ENCODE measurements at places on chromosomes 2 and 18.

- peak; percentile 99 for DNase-seq
Observed at GRCh38 chr2:27809761-27810241, 38.3 kb downstream of the MRPL33 start.

DNA sequence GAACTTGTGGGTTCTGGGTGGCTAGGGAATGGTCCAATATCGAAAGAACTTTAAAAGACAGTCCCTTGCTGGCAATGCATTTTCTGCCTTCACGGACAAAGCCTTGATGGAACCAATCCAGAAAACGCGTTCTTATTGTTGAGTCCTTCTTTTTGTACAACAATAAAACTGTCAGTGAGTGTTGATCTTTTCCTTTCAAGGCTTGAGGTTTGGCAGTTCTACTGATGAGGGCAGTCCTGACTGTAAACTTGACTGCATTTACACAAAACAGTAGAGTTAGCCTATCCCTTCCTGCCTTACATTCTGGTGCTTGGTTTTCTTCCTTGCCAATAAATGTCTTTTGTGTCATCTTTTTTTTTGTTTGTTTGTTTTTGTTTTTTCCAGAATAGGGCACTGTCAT lies 2.5 kb upstream of the UGT1A7 start:
- DNase-seq, result no peak

GRCh38 chr2:11043245-11043644 lies 112.0 kb upstream of the SLC66A3 start:
- no peak for DNase-seq

DNA sequence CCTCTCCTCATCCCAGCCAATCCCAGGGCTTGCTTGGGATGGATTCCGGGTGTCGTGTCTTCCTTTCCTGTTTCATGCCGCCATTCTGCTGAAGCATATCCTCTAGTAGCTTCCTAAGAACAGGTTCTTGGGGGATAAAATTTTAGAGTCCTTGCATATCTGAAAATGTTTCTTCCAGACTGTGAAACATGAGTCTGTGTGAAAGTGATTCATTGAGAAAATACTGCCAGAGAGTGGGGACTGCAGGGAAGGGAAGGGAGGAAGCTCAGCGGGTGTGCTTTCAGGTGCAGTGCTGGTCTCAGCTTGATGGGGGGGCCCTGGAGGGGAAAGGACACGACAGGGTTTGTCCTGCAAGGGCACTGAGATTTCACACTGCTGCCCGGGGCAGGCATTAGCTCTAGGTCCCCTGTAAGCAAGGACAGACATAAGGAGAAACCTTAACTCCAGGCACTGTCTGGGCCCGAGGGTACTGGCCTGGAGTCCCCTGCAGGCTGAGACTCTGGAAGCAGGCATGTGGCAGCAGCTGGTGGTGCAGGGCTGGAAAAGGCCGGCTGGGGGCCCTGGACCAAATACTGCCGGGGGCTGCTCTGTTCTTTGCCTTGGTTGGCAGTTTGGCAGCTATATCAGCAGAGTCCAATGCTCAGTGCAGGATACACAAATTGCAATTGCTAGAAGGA lies 97.6 kb upstream of the HS6ST1 start:
- DNase-seq, result no peak

DNA sequence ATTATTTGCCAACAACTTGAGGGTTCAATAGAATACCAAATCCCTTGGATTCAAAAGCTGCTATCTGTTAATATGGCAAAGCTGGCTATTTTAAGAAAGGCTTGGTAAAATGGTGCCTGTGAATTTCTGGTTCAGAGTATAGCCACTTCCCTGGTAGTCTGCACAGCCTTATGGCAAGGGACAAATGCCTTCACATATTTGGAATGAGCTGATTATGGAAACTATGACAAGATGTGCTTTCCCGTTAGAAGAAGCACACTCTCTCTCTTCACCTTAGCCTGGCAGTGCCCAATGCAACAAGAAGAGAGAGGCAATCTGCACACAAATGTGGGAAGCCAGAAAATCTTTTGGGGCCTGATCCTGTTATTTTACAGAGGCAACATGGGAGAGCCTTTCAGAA lies 47.5 kb upstream of the MAP3K20 start:
- DNase-seq, result no peak

- no peak for DNase-seq
Observed at GRCh38 chr2:102074152-102074783, 68.3 kb upstream of the IL1R1 start.

DNA sequence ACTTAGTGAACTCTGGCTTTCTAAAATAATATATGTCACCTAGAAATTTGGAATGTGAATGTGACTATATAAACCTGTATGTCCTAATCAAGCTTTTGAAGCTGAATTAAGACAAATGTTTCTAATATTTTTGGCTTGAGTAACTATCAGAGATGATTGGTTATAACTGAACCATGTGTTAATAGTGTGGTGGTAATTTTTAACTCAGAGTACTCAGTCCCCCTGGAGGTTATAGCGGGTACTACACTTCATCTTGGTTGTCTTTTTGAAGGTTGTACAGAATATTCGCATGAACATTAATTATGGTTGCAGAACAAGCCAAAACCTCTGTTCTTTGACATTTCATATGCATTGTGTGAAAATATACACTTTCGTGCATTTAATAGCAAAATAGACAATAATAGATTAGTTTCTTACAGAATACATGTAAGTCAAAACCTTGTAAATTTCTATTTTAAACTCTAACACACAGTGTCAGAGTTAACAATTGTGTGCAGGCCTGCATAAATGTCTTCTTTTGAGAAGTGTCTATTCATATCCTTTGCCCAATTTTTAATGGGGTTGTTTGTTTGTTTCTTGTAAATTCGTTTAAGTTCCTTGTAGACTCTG lies 86.0 kb downstream of the OSBPL6 start:
- peak; percentile 41 for DNase-seq

GRCh38 chr2:29196792-29197788 lies 81.9 kb downstream of the CLIP4 start:
- peak; percentile 10 for DNase-seq

GRCh38 chr2:219701847-219702634 lies 74.6 kb downstream of the SLC4A3 start:
- DNase-seq, result peak; percentile 66

- DNase-seq, result no peak
Observed at GRCh38 chr18:59569390-59569791, 127.8 kb downstream of the CCBE1 start.

DNA sequence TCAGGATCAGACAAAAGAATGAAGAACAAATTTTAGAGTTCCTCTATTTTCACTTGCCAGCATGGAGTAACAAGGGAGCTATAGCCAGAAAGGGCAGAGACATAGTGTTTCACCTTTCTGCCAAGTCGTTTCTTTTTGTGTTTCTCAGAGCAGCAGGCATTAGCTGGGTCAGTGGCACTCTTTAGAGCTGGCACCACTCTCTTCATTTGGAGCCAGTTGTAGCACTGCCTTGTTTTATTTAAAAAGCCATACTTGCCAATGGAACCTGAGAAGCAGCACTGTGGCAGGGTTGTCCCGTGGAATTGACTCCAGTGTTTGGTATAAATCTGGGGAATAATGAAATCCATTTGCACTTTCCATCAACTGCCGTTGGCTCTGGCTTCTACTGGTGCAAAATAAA lies 64.0 kb downstream of the LRRTM4 start:
- no peak for DNase-seq

DNA sequence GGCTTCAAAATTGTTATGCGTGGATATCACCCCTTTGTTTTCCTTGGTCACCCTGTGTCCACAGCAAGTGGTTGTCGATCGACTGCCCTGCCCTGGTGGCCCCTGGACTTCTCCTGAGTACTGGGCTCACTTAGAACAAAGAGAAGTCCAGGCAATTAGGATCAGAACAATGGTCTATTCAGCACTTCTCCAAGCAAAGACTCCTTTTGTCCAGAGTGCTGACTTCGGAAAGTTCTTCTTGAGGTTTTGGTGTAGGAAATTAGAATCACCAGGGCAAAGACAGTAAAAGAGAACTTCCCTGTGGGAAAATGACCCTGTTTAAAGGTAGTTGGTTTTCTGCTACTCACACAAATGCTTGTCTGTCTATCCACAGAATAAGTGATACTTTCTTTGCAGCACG lies 173.9 kb downstream of the FHOD3 start:
- no peak for DNase-seq

- no peak for DNase-seq
Observed at GRCh38 chr18:23567671-23568070, 18.6 kb downstream of the NPC1 start.

GRCh38 chr2:175126661-175127060 lies 41.3 kb downstream of the ATF2 start:
- no peak for DNase-seq

DNA sequence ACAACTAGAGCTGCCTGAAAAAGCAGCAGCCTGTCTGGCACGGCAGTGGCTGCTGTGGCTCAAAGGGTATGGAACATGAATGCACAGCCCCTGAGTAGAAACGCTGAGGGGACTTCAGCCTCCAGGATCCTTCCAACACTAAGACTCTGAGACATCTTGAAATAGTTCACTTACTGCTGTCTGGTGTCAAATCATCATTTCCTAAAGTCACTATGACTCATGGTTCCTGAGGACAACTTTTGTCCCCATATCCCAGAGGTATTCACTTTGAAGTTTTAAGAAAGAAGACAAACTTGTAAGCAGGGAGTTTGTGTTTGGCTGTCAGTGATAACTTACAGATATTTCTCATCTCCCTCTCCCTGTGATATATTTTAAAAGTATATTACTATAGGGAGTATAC lies 33.3 kb upstream of the NEB start:
- no peak for DNase-seq

DNA sequence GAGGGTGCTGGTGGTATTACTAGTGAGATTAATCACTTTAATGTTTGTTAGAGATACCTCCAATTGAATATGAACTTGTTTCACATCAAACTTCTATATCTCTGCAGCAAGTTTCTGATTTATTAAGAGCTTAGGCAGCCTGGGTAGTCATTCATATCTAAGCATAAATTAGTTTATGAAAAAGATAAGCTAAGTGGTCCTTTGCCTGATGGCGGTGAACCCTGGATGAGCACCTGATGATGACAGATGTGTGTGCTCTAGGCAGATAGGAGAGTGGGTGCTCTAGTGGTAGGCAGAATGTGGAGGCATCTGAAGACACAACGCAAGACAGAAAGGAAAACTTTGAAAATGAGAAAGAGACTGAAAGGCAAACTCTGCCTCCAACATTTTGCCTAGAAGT lies 5.0 kb downstream of the FKBP7 start:
- no peak for DNase-seq

DNA sequence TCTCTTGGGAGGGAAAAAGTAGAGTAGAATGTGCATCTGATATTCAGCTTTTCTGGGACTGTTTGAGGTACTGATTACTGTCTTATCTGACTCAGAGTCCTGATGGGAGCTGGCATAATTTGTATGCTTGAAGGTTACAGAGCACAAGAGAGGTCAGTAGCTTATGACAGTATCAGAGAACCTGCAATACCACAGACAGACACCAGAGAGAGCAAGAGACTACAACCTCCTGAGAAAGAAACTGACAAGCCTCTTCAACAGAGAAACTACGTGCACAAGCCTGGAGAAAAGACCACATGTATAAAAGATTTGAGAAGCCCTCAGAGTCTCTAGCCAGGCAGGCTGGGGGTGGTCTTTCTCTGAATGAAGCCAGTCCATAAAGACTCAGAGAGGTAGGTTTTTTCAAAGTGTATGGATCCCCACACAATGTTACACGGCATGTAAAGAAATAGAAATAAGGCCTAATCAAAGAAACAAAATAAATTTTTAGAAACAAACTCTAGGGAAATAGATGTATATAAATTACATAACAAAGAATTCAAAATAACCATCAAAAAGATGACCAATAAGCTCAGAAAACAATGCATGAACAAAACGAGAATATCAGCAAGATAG lies 568.3 kb downstream of the LRRTM4 start:
- peak; percentile 2 for DNase-seq

DNA sequence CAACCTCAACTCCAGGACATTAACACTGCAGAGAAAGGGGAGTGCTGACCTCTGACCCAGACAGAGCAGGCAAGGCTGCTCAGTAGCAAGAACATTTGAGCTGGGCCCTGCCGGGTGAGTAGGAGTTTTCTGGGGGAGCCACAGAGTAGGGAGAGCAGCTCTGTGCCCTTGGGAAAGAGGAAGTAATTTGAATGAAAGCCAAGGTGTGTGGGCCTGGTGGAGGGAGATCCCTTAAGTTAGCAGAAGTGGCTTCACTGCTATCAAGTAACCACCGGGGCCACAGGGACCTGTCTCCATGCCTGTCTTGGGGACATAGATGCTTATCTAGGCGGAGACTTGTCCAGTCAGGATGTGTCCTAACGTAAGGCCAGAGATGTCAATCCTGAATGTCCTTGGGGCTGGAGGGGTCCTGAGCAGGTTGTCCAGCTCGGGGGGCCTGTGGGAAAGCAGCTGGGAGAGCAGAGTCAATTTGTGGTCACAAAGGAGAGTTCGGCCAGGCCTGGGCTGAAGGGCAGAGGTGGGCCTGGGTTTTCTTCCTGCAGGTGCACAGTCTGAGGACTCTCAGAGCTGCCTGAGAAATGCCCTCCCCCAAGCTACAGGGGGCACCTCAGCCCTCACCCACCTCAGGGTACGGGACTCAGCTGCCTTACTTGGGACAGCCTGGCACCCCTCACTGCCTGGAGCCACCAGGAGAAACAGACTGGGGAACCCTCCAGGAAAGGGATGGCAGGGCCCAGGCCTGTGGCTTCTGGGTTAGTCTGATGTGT lies 15.0 kb upstream of the OTOF start:
- no peak for DNase-seq

DNA sequence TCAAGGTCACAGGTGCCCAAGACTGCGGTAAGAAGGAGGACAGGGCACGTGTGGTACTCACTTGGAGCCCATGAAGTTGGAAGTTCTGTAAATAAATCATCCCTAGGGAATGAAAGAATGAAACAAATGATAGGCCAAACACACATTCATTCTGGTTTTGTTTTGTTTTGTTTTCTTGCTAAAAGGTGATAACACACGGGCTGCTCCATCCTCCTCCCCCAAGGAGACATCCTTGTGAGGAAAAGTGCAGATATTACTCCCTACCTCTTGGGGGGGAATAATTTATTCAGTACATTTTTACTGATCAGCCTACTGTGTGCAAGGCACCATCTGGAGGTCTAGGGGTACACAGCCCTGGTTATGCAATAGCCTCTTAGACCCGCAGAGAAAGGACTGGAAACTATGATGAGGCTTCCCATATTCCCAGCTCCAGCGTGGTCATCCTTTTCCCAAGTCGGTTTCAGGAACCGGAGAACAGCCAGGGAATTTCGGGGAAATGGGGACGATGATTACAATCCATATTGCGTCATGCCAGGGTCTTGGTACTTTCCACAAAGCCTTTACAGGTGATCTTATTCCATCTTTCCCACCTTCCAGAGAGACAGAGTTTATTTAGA lies 6.3 kb downstream of the RAX start:
- DNase-seq, result no peak

DNA sequence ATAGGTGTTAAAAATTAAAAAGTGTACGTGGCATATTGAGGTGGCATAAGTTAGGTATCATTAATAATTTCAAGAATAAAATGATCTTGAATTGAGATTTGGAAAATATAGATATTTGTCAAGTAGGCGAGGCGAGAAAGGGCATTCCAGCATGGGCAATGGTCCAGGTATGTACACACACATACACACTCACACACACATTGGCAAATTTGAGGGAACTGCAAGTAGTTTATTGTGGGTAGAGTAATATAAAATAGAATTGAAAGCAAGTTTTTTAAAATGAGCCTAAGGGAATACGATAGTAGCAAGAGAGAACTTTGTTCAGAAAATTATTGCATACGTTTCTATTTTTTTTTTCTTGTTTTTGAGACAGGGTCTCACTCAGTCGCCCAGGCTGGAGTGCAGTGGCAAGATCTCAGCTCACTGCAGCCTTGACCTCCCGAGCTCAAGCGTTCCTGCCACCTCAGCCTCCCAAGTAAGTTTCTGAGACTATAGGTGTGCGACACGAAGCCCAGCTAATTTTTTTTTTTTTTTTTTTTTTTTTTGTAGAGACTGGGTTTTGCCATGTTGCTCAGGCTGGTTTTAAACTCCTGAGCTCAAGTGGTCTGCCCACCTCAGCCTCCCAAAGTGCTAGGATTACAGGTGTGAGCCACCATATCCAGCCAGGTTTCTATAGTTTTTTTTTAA lies 96.7 kb upstream of the SLC39A10 start:
- DNase-seq, result no peak
